Brain (organoid and tissue), 16 donors: ENCODE measurements at places on chromosomes 7 and 10. TPM values are rescaled to one million over a fixed set of nuclear protein-coding genes. Genes with fewer than 3 reads are reported as not detected.

DNA sequence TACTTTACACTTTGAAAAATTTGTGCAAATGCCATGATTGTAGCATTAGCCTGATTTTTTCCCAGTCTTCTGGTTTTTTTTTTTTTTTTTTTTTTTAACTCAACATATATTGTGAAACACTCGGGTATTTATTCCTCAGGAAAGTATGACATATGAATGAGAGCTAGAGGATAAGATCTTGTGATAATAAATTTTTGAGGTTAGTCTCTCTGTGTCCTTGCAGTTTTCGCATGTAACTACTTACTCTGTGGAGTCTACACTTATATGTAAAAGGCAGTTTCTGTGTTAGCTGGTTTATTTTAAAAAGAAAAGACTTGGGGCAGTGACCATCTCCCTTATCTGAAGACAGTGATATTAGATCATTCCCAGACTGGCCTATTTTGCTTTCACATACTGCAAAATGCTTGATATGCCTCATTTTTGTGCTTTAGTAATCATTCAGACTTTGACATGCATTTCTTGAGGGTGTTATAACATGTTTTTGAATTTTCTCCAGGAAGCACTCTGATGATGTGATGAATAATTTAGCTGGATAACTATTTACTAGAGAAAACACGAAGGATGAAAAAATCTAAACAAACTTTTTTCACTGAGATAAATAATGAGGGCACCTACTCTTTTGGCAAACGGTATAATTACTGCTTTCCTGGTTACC, 371.0 kb downstream of the NRG3 start:
- DNase-seq: no peak

DNA sequence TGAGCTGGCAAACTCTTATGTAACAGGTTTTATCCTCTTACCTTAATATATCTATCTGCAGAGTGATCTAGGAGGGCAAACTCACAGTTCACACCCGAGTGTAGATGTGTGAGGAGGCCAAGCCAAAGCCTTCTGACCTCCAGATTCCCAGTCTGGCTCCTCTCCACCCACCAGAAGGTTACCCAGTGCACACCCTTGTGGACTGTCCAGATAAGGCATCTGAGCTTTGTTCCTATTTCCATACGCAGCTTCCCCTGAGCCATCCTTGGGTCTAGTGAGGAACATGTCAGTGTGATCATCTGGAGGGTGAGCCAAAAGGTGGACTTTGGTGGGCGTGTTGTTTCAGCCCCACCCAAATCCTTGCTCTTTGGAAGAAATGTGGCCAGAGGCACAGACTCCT, 203.0 kb upstream of the MEOX2 start:
- no peak for DNase-seq

DNA sequence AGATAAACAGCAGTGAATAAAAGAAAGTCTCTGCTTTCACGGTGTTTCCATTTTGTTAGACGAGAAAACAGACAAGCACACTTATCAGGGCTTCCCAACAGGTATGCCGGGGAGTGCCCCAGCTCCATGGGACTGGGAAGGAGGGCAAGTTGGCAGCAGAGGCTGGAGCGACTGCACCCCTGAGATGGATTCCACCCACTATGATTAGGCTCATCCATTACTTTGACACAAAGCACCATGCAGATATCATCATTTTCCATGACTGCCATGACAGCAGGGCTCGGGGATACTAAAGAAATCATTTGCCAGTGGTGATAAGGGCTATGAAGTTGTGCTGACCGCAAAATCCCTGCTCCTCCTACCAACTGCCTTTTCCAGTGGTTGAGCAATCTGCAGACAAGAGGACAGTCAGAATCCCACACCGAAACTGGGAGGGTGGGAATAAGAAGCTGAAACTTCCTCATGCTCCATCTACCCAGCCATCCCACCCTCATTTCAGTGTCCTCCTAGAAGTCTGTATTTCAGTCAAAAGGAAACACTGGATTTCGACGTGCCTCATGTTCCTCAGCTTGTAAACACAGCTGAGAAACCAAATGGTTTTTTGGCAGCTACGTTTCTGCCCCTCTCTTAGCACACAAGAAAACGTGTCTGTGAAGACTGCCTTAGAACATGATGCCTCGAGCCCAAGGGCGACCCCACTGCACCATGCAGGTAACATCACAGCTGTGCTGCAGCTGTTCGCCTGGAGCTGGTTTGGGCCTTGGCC, 15.5 kb downstream of the CREB3L2 start:
- DNase-seq: no peak

NKX1-2 gene
- 0.08 TPM for polyA plus RNA-seq

CRTAC1 gene
- 18.8 TPM for polyA plus RNA-seq

DDC gene
- 450 TPM for polyA plus RNA-seq

DNA sequence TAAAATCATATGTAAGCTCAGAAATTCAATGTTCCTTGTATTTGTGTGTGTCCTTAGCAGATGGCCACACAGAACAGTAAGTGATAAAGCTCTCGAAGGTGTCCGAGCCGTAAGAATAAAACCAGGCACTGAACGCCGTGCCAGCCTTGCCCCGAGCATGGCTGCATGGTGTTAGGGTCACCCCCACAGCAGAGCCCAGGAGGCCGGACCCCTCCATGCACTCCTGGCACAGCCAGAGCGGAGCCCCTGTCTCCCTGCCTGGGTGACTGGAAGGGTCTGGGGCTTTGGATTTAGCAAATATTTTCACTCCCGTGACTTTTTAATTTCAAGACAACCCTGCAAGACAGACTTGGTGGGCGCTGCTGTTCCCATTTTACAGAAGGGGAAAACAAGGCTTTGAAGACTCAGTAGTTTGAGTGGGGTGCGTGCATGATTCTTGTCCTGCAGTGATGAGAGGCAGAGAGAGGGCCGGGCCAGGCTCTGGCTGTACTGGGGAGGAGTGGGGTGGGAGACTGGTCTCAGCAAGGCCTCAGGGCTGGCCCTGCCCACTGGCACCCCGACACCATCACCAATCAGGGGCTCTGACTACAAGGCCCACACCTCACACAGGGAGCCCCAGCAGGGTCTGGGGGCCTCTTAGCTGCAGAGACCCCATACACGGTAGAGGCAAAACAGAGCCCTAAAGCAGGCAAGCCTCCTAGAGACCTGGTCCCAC, 39.4 kb downstream of the VIPR2 start:
- DNase-seq: no peak

SPDYE9 gene
- not detected for polyA plus RNA-seq

NUTM2E gene
- polyA plus RNA-seq: not detected

- DNase-seq: no peak
Measured at GRCh38 chr7:107678110-107678753, 17.6 kb downstream of the SLC26A4 start.

GSTO2 gene
- polyA plus RNA-seq: 23.9 TPM

DNA sequence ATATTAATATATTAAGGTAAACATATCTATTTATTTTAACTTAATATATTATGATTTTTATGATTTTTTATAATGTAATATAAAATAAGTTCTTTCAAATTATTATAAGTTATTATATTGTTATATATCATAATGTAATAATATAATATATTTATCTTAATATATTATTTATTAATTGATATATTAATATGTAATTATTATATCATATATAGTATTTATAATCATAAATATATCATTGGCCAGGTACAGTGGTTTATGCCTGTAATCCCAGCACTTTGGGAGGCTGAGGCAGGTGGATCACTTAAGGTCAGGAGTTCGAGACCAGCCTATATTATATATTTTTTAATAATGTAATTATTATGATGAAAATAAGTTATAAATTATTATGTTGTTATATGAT, 118.1 kb downstream of the MPP7 start:
- no peak for DNase-seq

DNA sequence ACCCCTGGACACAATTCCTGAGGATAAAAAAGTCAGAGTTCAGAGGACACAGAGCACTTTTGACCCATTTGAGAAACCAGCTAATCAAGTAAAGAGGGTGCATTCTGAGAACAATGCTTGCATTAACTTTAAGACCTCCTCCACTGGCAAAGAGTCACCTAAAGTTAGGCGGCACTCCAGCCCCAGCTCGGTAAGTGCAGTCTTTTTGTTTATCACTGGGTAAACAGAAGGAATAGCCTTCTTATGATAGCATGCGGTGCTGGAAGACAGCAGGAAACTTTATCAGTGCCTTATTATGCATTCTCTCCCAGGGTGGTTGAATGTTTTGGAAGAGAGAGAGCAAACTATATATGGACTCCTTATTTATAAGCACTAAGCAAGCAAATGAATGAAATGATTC, 130.5 kb downstream of the CDK14 start:
- no peak for DNase-seq

- no peak for DNase-seq
Measured at GRCh38 chr10:53140506-53140905, 367.9 kb upstream of the MBL2 start.

GPAM gene
- 4.8 TPM for polyA plus RNA-seq

DNA sequence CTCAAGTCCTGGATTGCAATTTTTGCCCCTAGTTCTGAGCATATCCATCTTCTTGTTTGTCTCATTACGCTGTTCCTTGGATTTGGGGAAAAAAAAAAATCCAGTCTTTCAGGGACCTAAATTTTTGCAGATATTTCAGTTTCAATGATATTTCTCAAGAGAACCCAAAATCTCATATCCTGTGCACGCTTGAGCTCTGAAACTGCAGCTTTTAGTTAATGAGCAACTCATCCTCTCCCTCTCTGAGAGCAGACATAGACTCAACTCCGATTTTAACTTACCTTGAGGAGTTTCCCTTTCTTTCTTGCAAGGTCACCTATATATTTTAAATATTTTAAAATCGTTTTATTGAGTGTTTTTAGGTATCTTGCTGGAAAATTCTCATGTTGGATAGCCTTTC, 200.3 kb downstream of the GALNT17 start:
- no peak for DNase-seq

DNA sequence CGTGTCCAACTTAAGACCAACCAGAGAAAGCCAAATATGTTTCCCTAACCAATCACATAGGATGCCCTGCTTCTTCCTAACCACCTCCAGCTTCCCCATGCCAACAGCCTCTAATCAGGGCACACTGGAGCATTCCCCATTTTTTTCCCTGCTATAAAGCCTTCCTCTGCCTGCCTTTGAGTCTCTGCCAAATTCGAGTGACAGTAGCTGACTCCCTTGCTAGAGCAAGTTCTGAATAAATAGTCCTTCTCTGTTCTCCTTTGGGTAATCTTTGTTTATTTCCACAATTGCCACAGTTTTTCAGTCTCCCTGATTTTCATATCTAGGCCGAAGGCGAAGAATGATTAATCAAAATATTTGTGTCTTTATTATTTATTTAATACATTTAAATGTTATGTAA, 96.7 kb downstream of the ANLN start:
- no peak for DNase-seq

OGDHL gene
- 35.6 TPM for polyA plus RNA-seq

- DNase-seq: no peak
Measured at GRCh38 chr10:63365976-63366765, 99.6 kb downstream of the JMJD1C start.

GRCh38 chr7:601595-602340, 82.1 kb upstream of the PDGFA start:
- no peak for DNase-seq

GIMAP4 gene
- polyA plus RNA-seq: 8.7 TPM

GRCh38 chr10:17022896-17023295, 106.7 kb downstream of the CUBN start:
- no peak for DNase-seq

- no peak for DNase-seq
Measured at GRCh38 chr7:44193011-44193802, 4.0 kb upstream of the GCK start.

- no peak for DNase-seq
Measured at GRCh38 chr10:5708356-5708755, 23.7 kb downstream of the TASOR2 start.

WDR91 gene
- polyA plus RNA-seq: 8.0 TPM

GRCh38 chr10:122706947-122707346, 7.3 kb upstream of the C10orf120 start:
- no peak for DNase-seq

DNA sequence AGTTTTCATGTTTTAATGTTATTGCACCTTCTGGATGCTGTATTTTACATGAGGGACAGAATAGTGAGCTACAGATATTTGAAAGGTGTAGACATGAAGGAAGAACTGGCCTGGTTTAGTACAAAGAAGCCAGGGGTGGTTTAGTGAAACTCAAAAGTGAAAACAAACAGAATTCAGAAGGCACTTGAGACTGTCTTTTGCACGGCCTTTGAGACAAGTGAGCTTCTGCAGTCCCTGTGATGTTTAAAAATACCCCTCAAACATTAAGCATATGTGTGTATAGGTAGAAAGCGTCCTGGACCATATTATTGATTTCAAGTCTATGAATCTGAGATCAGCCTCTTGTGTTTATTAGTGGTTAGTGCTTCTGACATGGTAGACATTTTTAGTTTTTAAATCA, 118.9 kb downstream of the CDK14 start:
- no peak for DNase-seq
